ENCODE measurements at places on chromosomes 12 and 14.

- DNase-seq, result no peak
Observed at GRCh38 chr12:47079981-47080724, 394 bp upstream of the AMIGO2 start.

- no peak for DNase-seq
Observed at GRCh38 chr12:43038991-43039390, 449.4 kb upstream of the PRICKLE1 start.

DNA sequence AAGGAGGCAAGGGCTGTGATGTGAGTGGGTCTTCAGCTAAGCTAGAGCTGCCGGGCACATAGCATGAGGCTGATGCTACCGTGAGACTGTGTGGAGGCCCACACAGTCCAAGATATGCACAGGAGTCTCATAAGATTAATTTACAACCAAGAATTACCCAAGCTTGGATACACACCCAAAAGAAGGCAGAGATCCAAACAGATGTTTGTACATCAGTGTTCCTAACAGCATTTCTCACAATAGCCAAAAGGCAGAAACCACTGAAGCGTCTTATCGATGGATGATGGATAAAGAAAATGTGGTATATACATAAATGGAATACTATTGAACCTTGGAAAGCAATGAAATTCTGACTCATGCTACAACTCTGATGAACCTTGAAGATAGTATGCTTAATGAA lies 40.8 kb upstream of the RIC8B start:
- DNase-seq, result no peak

DNA sequence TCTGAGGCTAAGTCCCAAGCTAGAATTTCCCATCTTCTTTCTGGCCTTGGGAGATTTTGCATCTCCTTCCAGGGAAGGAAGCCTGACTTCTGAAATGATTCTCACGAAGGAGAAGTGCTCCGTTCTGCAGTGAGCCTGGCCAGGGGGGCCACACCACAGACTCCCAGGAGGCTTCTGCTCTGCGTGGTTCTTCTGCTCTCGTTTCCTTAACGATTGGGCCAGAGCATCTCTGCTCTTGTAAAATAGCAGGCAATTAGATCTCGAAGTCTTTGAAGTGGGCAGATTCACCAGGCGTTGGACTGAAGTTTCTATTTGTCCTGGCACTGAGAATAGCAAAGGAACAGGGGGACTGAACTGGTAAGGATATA lies 6.7 kb upstream of the BATF start:
- no peak for DNase-seq

DNA sequence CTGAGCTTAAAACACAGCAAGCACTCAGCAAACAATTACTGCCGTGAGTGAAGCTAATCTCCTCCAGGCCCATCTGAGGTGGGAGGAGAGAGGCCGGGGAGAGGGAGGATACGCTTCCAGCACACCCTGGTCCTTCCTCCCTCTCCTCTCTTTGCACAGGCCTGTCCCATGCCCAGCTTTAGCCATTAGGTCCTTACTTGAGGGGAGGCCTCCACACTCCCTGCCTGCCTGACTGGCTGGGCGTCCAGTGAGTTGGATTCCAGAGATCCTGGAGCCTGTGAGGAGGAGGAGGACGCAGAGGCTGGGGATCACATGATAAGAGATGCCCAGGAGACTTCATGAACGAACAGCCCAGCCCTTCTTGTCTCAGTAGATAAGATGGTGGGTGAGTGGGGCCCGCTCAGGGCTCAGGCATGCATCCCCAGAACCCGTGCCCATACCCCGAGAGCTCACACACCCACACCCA lies 65.1 kb upstream of the NCOR2 start:
- no peak for DNase-seq

GRCh38 chr12:50188241-50188781 lies 21.1 kb upstream of the CERS5 start:
- DNase-seq, result no peak

DNA sequence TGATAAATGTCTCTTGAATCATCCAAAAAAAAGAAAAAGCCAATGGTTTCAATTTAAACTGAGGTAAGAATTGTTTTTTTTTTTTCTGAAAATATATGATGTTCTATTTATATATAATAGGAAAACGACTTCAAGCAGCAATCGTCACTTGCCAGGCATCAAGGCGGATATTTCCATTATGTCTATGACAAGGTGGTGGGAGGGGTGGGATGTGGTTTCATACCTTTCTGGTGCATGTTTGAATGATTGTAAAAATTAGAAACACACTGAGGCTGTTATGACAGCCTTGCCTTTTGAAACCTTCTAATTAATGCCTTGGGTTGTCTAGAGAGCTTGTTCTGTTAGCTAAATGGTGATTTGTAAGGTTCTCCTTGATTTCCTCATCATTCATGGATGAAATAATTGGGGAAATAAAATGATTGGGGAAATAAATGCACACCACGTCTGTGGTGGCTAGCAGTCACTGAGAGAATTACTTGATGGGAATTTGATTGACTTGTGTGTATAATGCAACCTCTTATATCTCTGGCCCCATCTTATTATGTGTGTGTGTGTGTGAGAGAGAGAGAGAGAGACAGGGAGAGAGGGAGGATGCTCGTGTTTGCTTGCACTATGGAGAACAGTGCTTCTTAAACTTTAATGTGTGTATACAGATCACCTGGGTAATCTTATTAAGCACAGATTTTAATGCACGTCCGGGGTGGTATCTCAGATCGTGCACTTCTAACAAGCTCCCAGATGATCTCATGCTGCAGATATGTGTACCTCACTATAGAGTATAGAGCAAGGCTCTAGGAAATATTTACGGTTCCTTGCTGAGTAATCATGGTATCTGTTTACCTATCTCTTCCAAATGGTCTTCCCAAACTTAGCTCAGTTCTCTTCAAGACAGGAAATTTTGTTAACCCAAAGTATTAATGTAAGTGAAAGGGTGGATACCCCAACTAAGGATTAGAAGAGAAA lies 502.6 kb downstream of the DIO2 start:
- no peak for DNase-seq

GRCh38 chr12:53985994-53986685 lies 1.2 kb downstream of the HOXC10 start:
- DNase-seq, result no peak

DNA sequence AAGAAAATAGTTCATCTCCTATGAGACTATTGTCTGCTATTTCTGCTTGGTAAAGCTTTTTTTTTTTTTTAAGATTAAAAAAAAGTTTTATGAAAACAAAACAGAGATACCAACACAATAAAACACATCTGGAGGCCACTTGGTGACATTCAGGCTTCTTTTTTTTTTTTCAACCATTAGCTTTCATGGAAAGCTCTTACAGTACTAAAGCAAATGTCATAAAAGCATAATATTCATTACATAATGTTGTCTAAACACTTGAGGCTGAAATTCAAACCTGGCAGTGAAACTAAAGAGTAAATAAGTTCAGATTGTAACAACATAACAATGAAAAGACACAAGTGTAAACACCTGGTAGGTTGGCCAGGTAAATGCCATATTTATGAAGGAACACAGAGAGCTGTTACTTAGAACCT lies 14.7 kb downstream of the PRICKLE1 start:
- DNase-seq, result no peak

GRCh38 chr12:88111074-88111652 lies 30.7 kb downstream of the CEP290 start:
- no peak for DNase-seq

DNA sequence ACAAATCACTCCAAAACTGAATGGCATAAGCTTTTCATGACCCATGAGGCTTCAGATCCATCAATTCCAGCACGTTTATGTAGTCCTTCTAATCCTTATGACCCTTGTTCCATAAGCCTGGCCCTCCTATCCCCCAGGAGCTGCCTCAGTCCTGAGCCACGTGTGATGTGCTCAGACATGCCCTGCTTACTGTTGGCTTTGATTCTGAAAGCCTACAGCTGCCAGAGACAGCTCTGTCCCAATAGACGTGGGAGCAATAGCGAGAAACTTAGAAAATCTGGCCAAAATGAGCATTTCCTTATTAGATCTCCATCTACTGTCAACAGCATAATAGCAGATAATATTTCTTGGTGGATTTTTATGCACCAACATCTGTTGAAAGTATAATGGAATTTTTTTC lies 33.2 kb downstream of the DUSP6 start:
- DNase-seq, result no peak

DNA sequence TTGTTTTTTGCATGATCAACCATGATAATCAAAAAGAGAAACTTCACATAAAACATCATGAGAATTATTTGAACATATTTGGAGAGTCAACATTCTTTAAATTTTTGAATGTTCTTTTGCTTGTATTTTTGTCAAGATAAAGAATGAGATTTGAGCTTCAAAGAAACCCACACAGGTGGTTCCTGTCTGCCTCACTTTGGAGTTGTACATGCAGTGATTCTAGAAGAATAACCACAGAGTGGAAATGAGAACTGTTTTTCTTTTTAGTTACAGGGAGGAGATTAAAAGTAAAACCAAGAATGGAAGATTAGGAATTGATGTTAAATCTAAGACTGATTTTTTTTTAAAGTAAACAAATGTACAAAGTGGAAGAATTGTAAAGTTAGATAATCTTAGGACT lies 2.3 kb upstream of the ZNF705A start:
- DNase-seq, result no peak

- peak; percentile 85 for DNase-seq
Observed at GRCh38 chr12:113142173-113142885, 6.8 kb upstream of the RASAL1 start.

GRCh38 chr12:75891072-75891471 lies 140.5 kb downstream of the PHLDA1 start:
- no peak for DNase-seq

DNA sequence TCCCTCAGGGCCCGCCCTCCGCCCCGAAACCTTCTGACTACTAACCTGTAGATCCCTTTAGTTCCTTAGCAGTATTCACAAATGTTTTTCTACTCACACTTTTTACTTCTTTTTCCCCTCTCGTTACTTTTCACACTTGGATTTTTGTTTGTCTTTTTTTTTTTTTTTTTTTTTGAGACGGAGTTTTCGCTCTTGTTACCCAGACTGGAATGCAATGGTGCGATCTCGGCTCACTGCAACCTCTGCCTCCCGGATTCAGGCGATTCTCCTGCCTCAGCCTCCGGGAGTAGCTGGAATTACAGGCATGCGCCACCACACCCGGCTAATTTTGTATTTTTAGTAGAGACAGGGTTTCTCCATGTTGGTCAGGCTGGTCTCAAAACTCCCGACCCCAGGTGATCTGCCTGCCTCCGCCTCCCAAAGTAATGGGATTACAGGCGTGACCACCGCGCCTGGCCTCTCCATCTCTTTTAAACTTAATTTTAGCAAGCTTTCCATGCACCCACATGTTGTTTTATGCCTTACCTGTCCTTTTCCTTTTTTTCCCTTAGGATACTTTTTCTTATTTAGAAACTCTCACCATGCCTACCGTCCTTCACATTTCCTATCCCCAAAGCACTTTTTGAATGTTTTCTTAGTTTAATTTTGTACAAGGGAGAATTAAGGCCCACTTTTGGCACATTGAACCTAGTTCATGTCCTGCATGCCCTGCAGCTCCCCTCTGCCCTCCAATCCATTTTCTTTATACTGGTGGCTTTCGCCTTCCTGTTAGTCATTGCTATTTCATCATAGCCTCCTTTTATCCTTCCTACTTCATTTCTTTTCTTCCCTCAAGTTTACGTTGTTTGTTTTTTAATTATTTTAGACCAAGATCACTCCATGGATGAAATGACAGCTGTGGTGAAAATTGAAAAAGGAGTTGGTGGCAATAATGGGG lies 1.1 kb downstream of the SP1 start:
- no peak for DNase-seq

DNA sequence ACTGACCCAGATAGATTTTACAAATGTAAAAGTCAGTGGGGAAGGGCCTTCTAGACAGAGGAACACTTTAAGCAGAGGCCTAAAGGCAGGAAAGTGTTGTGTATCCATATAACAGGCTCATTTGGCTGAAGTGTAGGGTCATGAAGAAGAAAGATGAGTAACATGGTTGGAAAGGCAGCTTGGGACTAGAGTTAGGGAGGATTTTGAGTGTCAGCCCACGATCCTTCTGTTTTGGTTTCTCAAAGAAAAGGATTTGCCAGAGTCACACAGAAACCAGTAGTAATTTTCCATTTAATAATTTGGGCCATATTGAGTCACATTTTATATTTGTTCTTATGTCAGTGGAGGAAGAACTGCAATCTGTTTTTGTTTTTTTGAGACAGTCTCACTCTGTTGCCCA lies 76.4 kb downstream of the ZC3H14 start:
- no peak for DNase-seq

- peak; percentile 45 for DNase-seq
Observed at GRCh38 chr12:109863847-109864712, 16.3 kb downstream of the GLTP start.

- no peak for DNase-seq
Observed at GRCh38 chr14:72387726-72388125, 455.5 kb downstream of the RGS6 start.

- DNase-seq, result no peak
Observed at GRCh38 chr14:81337073-81337472, 63.1 kb downstream of the STON2 start.

GRCh38 chr12:76627346-76628135 lies 68.0 kb upstream of the OSBPL8 start:
- no peak for DNase-seq

GRCh38 chr12:48910196-48910595 lies 15.1 kb downstream of the FKBP11 start:
- DNase-seq, result no peak

- DNase-seq, result no peak
Observed at GRCh38 chr12:120943482-120943881, 34.9 kb upstream of the HNF1A start.

DNA sequence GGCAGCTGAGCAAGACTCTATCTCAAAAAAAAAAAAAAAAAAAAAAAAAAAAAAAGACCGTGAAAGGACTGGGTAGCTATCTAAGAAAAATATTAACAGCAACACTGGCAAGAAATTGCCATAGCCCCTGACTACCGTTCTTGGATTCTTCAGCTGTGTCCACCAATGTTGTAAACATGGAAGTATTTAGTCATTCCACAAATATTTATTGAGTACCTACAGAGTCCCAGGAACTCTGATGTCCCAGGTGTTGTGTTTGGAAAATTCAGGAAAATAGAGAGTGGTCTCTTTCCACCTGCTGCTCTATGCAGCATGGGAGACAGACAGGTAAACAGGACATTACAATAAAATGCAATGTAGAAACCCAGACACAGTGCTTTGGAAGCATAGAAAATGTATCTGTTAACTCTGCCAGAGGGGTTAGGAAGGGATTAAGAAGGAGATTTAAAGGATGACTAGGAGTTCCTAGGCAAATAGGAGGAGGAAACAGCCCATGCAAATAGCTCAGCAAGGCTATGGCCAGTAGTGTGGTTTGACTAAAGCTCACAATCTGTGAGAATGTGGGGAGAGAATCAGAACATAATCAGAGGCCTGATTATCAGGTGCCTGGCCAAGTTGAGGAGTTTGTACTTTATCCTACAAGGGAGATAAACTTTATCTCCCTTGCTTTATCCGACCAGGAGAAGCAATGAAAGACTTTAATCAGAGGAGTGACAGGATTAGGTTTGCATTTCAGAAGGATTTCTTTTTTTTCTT lies 2.1 kb upstream of the DLST start:
- no peak for DNase-seq

DNA sequence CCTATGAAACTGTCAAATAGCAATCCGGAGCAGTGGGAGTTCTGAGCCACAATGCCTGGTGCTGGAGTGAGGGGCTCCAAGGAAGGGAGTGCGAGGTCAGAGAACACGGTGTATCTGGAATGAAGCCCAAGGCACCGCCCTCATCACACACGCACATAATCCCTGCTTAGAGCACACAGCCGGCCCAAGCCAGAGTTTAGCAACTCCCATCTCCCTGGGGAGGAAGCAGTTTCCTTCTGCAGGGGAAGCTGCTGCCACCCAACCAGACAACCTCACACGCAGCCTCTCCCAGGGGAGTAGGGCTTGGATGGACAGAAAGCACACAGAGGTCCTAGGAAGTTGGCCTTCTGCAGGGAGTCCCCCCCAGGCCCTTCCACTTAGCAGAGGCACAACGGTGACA lies 31.3 kb downstream of the ACTN1 start:
- DNase-seq, result no peak

GRCh38 chr12:3341594-3341993 lies 149.4 kb upstream of the PRMT8 start:
- no peak for DNase-seq
